AG20443 (cell line): ENCODE measurements at places on chromosomes 1 and 21.

DNA sequence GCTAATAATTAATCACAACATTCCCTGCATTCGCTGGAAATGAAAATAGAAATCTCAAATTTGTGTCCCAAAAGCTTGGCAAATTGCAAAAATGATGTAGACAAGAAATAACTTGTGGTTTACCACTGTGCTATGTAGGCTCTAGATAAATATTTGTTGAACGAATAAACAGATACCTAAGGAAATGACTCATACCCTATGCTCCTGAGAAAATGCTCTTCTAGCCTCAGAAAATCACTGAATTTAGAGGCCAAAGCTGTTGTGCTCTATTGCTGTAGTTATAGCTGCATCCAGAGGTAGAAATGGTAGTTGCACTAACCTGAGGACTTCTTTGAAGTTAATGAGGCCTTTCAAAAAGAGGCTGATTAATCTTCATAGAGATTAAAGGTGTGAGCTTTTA lies 142.0 kb upstream of the ZNHIT6 start:
- DNase-seq, result peak; percentile 70

DNA sequence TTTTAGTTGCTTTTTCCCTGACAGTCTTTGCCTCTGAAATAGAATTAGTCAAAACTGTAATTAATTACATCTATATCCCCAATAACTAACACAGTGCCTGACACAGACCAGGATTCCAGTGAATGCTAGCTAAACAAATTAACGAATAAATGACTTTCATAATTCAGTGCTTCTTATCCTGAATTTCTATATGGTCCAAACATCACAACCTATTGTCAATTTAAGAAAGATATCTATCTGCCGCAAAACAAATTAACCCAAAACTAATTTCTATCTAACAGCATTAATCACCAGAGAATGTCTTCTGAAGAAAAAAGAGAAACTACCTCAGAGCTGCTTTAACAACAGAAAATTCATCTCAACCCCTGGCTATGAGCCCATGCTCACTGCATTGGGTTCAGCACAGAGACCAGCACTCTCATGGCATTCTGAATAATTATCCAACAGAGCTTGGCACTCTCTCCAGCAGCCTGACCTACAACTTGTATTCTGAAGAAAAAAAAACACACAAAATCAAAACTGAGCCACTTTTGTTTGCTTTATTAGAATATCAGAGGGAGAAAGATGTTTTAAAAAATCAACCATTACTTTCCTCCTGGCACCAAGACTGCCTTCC lies 547.3 kb upstream of the BEND5 start:
- DNase-seq, result no peak

DNA sequence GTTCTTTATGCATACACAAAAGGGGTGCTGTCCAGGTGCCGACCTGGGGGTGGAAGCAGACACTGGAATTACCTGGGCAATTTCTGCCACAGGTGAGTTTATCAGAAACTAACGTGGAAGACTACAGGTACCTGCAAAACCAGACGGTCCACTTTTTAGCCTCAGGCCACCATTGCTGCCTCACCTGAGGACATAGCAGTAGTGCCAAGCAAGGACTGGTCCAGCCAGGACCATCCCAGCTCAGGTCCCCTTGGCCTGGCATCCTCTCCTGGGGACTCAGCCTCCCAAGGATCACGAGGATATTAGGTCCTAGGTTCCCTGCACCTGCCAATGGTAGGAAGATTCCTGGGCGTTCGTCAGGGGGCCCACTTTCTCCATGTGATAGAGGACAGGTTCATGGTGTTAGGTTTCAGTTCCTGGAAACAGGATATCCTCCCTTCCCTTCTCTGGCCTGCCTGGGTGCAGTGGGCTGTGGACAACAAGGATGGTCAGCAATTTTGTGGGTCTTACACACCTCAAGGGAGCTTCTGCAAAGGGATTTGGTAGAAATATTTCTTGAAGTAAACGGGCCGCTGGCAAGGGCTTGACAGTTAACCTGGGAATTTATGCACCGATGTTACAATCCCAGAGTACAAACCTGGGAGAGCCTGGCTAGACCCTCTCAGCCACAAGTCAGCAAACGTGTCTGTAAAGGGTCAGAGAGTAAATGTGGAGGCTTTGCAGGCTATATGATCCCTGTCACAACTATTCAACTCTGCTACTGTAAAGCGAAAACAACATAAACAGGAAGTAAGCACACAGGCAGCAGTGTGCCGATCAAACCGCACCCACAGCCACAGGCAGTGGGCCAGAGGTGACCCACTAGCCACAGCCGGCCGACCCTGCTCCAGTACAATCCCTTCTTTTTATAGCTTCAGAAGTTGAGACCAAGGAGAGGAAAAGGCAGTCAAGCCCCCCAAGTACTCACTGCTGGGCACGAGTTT lies 71.4 kb upstream of the RAB4A start:
- no peak for DNase-seq

DNA sequence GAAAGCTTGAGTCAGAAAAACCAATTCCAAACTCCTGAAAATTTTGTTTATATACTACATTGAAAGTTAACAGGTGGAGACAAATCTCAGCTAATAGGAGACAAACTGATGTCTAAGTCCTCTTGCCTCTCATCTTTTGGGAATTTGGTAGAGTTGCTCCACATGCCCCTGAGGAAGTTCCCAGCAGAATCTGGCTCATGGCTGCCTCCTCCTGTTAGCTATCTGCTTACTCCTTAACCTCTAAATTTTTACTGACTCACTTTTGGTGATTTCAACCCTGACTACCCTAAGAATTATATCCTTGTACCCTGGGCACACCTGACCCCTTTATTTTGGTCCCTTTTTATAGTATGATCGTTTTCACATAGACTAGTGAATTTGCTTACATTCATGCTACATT lies 633.7 kb upstream of the USP24 start:
- DNase-seq, result peak; percentile 66

DNA sequence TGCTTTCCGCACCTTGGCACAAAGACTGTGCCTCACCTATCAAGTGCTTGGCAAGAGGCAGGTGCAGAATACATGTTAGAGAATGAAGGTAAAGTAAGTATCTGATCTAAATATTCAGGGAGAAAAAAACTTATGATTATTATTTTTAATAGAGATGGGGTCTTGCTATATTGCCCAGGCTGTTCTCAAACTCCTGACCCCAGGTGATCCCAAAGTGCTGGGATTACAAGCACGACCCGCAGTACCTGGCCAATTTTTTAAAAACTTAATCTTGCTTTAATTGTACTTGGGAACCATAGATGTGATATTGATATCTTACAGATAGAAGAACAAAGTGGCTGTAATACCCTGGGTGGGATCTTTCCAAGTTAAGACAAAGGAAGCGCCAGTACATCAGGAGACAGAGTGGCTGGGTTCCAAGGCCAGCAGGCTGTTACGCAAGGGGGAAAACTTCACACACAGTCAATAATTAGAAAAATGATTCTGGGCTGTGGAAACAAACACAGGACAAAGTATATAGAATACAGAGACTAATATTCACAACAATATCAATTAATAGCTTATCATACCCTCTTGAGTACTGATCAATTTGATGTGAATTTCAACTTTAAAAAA lies 58.6 kb upstream of the ATP1A1 start:
- no peak for DNase-seq

GRCh38 chr1:230861489-230861888 lies 6.8 kb downstream of the C1orf198 start:
- DNase-seq, result no peak

DNA sequence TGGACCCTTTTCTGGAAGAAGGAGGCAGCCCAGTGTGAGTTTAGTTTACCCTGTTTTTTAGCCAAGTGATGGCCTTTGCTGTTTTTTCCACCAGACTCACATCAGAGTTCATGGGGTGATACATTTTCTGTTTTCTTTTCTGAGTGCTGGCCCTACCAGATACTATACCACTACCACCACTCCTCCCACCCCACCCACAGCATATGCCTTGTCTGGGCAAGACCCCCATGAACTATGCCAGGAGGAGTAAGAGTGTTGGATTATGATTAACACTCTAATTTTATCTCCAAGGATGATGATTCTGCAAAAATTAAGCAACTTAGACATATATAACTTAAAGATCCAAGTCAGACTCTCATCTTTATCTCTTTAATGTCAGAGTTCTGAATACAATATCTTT lies 26.1 kb downstream of the FABP3 start:
- DNase-seq, result no peak

GRCh38 chr1:91546876-91547275 lies 46.2 kb downstream of the CDC7 start:
- DNase-seq, result no peak

DNA sequence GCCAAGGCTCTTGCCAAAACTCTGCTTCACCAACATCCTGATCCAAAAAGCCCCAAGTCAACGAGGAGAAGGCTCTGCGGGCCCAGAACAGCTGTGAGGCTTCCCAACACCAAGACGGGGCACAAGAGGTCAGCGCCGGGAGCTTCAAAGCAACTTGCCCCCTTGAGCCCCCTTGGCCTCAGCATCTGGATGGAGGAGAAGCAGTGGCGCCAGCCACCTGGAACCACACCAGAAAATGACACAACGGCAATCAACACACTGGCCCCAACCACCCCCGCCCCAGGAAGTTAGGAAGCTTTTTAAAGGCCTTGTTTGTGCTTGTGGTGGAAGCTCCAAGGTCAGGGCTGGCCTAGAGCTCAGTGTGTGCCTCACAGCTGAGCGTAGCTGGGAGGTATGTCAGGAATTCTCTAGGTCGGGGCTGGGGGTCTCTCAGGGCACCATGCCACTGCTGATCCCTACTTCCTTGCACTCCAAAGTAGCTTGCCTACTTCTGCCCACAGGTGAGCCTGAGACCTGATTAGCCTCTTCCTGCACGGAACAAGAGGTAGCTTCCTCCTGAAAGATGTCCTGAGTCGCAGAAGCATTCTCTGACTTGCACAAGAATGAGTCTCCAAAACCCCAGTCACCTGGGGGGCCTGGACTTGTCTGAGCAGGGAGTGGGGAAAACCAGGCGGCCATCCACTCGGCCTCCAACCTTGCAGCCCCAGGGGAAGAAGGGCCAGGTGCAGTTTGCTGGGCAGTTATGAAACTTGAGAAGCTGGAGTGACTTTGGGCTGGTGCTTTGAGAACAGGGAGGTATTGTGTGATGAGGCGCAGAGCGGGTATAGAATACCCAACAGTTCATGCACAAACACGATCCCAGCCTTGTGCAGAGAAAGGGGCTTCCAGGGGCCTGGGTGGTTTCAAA lies 9.7 kb upstream of the SRP9 start:
- peak; percentile 71 for DNase-seq

DNA sequence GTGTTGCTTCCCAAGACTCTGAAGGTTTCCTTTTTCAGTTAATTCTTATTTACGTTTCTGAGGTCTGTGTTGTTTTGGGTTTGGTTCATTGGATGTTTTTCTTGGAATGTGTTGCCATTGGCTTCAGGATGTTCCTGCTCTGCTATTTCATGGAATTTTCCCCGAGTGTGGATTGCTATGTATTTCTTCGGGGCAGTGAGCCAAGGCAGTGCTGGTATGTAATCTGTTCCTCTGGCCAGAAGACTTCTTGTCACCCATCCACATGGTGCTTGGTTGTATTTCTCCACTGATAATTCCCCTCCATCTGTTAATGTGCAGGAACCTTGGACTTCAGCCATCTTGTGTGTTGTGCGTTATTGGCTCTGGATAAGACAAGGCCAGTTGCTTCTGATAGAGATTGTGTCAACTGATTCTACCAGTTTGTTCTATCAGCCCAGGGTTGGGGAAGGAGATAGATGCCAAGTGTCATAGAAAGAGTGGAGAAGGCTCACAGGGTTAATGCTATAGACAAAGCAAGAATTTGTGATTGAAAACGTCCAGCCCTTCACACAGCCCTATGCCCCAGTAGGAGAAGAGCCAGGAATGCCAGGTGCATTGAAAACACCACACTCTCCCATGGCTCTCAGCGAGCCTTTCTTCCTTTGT lies 505.2 kb downstream of the PLPP3 start:
- DNase-seq, result peak; percentile 78

GRCh38 chr1:169261884-169262283 lies 105.7 kb downstream of the NME7 start:
- DNase-seq, result no peak

GRCh38 chr1:43446388-43446740 lies 7.4 kb downstream of the HYI start:
- DNase-seq, result no peak

- DNase-seq, result no peak
Measured at GRCh38 chr1:176705585-176705984, 242.6 kb downstream of the PAPPA2 start.

GRCh38 chr21:40164905-40165772 lies 297.9 kb downstream of the PCP4 start:
- no peak for DNase-seq

DNA sequence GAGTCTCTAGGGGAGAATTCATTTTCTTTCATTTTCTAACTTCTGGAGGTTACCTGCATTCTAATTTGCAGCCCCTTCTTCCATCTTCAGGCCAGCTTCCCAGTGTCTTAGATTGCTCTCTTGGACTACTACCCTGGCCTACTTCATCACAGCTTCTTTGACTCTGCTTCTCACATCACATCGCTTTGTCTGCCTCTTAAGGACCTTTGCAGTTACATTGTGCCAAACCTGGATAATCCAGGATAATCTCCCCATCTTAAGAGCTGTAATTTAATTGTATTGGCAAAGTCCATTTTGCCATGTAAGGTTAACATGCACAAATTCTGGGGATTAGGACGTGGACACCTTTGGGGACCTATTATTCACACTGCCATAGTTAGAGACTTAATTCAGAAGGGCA lies 18.4 kb downstream of the RNF2 start:
- no peak for DNase-seq
